ENCODE measurements at places on chromosomes 12 and 14. TPM values are rescaled to one million over a fixed set of nuclear protein-coding genes. Genes with fewer than 3 reads are reported as not detected.

Gene ZNF385A
- total RNA-seq = 17.2 TPM

Gene PALS1
- 9.2 TPM for total RNA-seq

Gene DCP1B
- total RNA-seq = 6.7 TPM

Gene NKX2-1
- not detected for total RNA-seq

Gene TAS2R30
- not detected for total RNA-seq

Gene PMCH
- total RNA-seq = not detected

Gene PPFIA2
- total RNA-seq = 0.55 TPM
